Lower leg skin (tissue), 4 donors: ENCODE measurements at places on chromosomes 12 and 14.

GRCh38 chr14:100708425-100709288 is 18.0 kb upstream of the DLK1 start:
- no peak for DNase-seq

DNA sequence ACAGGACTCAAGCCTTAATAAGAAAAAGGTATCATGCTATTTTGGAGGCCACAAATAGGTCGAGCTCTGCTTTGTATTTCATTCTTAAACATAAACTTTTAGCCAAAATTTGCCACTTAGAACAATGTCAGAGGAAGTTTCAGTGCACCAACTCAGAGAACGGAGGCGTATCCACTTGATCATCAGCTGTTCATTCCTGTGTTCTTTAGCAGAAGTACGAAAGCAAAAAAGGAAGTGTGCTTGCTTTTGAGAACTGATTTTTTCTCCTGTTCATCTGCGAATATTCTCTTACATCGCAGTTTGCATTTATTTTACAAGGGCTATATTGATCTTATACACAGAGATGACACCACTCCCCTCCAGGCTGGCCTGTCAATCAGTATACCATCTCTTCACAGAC is 188.6 kb upstream of the SOX5 start:
- no peak for DNase-seq

- no peak for DNase-seq
These were observed 7.6 kb downstream of the ITPK1 start for GRCh38 chr14:93108105-93108504.

DNA sequence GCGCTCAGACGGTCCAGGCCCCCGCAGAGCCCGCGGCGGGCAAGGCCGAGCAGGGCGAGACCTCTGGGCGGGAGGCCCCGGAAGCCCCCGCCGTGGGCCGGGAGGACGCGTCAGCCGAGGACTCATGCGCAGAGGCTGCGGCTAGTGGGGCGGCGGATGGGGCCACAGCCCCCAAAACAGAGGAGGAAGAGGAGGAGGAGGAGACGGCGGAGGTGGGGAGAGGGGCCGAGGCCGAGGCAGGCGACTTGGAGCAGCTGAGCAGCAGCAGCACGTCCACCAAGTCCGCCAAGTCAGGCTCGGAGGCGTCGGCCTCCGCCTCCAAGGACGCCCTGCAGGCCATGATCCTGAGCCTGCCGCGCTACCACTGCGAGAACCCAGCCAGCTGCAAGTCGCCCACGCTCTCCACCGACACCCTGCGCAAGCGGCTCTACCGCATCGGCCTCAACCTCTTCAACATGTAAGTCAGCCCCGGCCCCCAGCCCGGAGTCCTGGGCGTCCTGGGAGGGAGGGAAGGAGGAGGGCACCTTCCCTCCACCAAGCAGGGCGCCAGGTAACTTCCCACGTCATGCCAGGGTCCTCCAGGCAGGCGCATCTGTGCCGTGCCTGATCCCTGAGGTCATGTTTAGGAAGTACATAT is 72.4 kb downstream of the IQSEC3 start:
- DNase-seq: no peak

GRCh38 chr14:75673345-75674035 is 12.4 kb downstream of the TTLL5 start:
- DNase-seq: no peak

DNA sequence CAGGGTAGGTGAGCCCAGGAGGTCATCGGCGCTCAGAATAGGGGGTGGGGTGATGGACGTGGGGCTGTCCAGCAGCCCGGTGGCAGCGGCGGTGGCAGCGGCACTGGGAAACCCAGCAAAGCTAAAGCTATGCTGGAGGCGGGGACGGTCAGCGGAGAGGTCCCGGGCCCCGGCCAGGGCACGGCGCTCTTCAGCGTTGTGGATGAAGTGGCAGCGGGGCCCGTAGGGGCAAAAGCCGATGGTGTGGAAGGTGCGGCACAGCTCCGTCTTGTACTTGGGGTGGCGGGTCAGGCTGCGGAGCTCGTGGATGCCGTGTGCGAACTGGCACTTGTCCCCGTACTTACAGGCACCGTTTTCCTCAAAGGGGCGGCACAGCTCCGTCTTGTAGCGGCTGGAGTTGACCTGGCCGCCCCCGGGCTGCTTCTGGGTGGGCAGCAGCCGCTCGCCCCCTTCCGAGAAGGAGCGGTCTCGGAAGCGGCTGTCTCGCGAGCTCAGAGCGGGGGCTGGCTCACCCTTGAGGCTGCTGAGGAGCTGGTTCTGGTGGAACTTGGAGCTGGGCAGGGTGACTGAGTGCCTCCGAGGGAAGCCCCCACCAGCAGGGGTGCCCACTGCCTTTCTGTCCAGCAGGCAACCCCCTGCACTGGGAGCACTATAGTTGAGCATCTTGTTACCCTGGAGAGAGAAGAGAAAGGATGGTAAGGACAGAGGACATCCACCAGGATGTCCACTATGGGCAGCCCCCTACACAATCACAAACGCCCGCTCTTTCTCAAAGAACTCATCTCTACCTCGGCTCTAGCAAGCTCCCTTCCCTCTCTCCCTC is 2.8 kb downstream of the ZFP36L1 start:
- DNase-seq: no peak

GRCh38 chr14:99395909-99396530 is 84.6 kb downstream of the SETD3 start:
- peak; percentile 39 for DNase-seq

GRCh38 chr12:75870878-75871277 is 160.7 kb downstream of the PHLDA1 start:
- no peak for DNase-seq

DNA sequence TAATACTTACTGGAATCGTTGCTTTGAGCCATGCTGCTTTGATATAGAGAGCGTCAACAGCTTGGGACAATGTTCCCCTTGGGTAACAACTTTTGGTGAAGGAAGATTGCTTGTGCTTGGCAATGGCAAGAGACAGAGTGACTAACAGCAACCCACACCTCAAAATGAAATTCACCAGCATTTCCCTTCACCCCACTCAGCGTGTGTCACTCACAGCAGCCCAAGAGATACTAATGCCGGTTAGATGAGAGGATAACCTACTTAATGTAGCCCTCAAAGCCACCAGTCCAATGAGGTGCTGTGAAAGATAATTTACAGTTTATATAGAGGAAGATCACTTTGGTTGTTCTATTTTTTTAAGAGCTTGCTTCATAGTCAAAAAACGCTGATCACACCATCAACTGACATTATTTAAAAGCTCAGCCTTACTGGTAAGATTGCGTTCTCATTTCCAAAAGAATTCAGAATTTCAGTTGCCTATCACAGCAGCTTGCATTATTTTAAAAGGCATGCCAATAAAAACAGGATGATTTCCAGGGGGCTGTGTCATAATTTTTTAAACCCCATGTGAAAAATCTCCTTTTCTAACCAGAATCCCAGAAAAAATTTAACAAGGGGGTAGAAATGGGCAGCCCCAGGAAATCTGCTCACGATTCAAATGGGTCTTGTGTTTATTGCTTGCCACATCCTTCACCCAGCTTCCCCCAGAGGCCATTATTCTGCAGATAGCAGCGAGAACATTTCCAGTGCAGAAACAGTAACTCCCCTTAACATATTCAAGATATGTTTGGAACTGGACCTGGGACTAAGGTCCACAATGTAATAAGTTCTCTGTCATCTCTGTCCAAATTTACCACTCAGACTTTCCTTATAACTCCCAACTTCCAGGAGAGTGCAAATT is at the start of gene IL26:
TSS of gene IL26 (minus strand) at position 235 of the 901 bp plus-strand sequence. CDS start at position 181, 54 bp downstream.
- DNase-seq: no peak

GRCh38 chr12:70044167-70044566 is 199.1 kb upstream of the CNOT2 start:
- no peak for DNase-seq
